Posterior vena cava (tissue), 2 donors: ENCODE measurements at places on chromosomes 12 and 14. TPM values are rescaled to one million over a fixed set of nuclear protein-coding genes. Genes with fewer than 3 reads are reported as not detected.

Gene OR6C75
- not detected for total RNA-seq

Gene AEBP2
- total RNA-seq = 44.0 TPM

Gene NPFF
- not detected for total RNA-seq

Gene LAG3
- total RNA-seq = 0.57 TPM

Gene GIT2
- total RNA-seq = 44.9 TPM

Gene WSCD2
- 17.8 TPM for total RNA-seq

Gene CRACR2A
- 3.7 TPM for total RNA-seq

Gene CLEC2B
- total RNA-seq = 14.2 TPM
